NCI-H1417 treated with DMSO at 0.1 percent for 48 hours (cell line): ENCODE measurements at places on chromosomes 5 and 9.

DNA sequence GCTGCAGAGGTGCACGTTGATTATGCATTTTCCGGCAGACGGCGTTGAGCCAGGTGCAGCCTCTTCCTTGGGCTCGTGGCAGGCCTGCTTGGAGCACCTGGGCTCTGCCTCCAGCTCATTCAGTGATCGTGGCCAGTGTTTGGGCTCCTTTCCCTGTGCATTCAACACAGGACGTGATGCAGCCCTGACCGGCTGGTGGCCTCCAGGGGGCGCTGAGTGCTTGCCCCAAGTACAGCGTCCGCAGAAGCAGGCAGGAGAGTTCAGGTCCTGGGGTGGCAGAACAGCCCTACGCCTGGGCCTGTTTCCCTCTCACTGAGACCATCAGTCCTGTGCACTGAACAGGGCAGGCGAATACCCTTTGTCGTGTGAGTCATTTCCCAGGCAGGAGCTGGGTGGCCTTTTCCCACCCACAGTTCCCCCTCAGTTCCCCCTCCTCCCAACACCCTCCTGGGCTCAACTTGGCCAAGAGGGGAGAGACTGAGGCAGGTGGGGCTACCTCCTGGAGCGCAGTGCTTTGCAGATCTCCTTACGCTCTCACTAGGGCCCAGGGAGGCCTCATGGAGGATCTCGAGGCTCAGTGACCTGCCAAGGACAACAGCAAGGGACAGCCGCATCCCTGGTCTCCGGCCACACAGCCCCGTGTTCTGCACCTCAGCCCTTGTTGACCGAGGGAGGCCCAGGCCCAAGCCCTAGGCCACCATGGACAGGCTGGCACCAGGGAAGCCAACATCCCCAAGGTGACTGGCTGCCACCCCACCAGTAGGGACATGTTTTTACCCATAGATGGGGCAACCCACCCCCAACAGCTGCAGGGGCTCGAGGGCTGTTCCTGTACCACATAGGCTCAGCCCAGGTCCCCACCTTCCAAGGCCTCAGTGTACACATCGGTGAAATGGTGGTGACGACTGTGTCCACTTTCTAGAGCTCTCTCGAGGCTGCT, 52.9 kb downstream of the LRSAM1 start:
- peak; percentile 15 for DNase-seq

- DNase-seq, result no peak
Observed at GRCh38 chr9:86303316-86303975, 21.1 kb upstream of the ISCA1 start.

DNA sequence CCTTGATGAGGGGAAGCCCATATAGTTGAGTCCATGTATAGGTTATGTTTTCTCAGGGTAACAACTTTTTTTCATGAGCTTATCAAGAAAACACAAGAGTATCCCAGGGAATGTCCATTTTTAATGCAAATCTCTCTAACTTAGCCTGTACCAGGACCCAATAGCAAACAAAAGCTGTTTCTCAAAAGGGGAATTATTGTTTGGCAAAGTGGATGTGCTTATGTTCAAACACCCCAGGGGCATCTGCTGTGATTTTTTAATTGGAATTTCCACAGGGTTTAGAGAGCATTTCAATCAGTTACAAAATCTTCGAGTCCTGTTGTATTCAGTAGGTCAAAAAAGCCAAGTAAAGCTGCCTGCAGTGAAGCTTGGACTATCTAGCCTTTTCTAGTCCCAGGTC, 33.4 kb upstream of the CSNK1G3 start:
- DNase-seq, result no peak

DNA sequence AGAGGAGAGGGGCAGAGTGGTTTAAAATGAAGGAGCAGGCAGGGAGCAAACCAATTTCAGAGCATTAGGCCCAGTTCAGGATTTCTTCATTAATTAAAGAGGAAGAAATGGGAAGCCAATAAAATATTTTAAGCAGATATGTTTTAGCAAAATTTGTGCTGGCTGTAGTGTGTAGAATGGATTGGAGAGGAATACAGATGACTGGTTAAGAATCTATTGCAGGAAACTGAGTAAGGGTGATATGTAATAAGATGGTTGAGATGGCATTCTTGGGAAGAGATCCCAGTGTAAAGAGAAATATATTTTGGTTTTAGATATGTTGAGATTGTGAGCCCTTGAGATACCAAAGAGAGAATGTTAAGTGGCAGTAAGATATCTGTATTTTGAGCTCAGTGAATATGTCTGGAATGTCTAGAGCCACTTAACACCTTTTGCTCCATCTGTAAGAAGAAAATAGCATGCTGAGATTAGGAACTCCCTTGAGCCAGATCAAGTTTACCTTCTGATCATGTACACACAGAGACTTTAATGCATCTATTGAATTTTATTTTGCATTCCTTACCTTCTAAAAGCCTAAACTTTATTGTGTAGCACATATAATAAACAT, 79.5 kb upstream of the SLC27A6 start:
- no peak for DNase-seq

DNA sequence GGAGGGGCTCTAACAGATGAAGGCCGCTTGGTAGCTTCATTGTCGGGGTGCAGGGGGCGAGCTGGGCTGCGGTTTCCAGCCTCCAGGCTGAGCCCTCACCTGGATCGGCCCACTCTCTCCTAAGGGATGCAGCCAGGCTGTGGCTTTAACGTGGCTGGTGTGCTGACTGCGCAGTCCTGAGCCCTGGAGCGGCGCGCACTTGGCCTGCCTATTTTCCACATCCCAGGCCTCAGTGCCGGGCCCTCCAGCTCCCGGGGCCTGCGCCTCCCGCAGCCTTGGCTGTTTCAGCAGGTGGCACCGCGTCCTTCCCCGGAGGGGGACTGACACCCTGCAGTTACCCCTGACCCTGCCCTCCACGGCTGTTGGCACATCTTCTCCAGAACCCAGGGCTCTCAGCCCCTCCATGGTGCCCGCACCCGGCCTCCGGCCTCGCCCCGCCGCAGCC, 1.4 kb downstream of the RNU6ATAC start:
- no peak for DNase-seq

GRCh38 chr5:32108167-32108566, 66.0 kb downstream of the GOLPH3 start:
- no peak for DNase-seq

GRCh38 chr9:77402286-77402685, 225.0 kb downstream of the VPS13A start:
- DNase-seq, result no peak

DNA sequence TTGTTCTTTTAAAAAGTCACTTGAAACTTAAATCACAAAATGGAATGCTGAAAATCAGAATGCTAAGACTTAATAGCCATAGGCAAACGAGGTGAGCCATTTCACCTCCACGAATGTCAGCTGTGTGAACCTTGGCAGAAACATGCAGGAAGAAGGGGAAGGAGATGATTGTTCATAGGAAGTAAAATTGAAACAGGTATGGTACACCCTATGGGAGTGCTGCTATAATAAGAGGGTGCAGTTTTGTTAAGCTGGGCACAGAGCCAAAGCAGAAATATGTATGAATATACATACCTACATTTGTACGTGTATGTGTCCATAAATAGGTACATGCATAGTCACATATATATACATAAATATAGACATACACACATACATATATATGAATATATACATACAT, 51.0 kb upstream of the SPINK5 start:
- no peak for DNase-seq

- DNase-seq, result no peak
Observed at GRCh38 chr5:67414712-67415111, 218.1 kb upstream of the CD180 start.

- no peak for DNase-seq
Observed at GRCh38 chr5:171418316-171418981, 998 bp upstream of the FGF18 start.

- no peak for DNase-seq
Observed at GRCh38 chr5:2519153-2519552, 232.3 kb downstream of the IRX2 start.

DNA sequence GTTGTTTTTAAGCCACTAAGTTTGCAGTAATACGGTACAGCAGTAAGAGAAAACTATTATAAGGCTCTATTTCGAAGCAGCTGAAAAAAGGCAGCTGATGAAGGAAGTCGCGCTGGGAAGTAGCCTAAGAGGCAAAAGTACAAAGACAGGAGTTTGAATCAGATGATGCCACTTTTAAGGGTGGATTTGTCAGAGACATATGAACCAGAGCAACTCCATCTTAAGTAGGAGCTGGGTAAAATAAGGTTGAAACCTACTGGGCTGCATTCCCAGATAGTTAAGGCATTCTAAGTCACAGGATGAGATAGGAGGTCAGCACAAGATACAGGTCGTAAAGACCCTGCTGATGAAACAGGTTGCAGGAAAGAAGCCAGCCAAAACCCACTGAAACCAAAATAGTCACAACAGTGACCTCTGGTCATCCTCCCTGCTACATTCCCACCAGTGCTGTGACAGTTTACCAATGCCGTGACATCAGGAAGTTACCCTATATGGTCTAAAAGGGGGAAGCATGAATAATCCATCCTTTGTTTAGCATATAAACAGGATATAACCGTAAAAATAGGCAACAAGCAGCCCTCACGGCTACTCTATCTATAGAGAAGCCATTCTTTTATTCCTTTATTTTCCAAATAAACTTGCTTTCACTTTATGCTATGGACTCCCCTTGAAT, 91.8 kb upstream of the PRSS3 start:
- no peak for DNase-seq

GRCh38 chr9:23682891-23683431, 143.1 kb downstream of the ELAVL2 start:
- no peak for DNase-seq

DNA sequence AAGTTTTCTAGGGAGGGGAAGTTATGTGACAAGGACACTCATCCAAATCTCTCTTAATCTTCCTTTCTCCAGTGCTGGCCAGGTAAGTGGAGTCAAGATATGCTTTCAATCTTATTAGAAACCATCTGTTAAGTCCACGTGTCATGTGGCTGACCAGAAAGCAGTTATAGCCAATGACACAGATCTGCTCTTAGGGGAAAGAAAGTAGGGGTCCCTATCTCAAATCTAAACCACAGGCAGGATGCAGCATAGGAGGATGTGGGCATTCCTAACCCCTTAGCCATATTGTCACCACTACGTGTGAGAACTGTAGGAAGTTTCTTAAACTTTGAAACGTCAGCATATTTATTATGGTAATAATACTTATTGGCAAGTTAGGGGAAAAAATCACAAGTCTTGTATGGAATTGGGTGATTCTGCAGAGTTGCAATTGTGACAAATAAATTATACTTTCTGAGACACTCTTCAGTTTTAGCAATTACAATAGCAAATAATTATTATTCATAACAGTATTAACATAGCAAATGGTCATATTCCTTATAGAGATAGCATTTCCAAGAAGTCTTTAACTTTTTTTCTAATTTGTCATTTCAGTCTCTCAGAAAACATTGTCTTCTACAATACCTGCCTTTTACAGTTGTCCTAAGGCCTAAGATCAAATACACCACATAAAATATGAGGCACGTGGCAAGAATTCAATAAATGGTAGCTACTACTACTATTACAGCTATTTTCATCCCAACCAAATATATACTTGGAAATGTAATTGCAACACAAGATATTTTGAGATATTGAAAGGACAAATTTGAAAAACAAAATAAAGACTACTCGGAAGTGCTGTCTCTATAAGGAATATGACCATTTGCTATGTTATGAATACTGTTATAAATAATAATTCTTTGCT, 236.9 kb downstream of the PDE4D start:
- no peak for DNase-seq

GRCh38 chr5:1014781-1015221, 6.2 kb downstream of the NKD2 start:
- no peak for DNase-seq

DNA sequence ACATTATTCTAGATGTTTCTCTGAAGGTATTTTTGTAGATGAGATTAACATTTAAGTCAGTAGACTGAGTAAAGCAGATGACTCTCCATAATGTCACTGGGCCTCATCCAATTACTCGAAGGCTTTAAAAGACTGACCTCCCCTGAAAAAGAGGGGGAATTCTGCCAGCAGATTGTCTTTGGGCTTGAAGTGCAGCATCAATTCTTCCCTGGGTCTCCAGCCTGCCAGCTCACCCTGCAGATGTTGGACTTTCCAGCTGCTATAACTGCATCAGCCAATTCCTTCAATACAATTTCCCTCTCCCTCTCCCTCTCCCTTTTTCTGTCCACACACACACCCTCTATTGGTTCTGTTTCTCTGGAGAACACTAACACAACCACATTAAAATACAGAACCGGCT, 472.8 kb downstream of the SPOCK1 start:
- no peak for DNase-seq

DNA sequence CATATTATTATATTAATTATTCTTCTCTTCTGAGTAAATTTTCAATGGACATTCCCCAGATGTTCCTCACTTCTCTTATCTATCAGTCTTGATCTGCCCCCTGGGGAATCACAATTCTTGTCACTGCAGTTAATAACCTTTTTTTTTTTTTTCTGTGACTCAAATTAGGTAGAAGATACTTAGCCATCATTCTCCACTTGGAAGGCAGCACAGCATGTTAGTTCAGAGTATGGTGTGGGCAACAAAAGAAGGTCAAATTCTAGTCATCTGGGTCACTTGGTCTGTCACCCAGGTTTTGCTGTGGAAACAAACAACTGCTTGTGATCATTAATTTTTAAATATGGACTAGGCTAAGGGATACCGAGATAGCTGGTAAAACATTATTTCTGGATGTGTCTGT, 8.1 kb upstream of the MOB3B start:
- DNase-seq, result no peak

GRCh38 chr5:82387001-82387818, 109.1 kb upstream of the RPS23 start:
- peak; percentile 43 for DNase-seq

DNA sequence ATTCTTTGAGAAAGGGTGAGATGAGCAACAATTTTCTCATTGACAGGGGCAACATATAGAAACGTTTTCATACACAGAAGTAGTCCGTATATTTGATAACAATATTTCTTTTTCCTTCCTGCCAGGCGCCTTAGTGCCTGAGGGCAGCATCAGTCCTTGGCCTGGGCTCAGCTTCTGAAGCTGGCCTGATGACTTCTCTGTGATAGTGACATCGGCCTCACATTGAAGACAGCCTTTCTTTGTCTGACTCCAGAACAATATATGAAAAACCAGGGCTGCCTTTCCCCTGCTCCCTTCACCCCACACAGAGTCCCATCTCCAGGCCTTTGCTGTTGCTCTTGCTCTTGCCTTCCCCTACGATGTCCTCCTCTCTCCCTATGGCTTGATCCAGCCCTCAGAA, 24.1 kb upstream of the TCOF1 start:
- DNase-seq, result no peak

DNA sequence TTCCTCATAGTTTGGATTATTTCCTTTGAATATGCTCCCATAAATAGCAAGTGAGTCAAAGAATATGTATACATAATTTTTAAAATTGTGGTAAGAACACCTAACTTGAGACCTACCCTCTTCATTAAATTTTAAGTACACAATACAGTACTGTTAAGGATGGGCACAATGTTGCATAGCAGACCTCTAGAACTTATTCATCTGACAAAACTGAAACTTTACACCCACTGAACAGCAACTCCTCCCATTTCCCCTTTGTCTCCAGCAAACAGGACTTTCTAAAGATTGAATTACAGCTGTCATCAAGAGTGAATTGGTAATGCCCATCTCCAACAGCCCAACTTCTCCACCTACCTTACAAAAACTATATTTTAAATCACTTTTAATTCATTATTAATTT, 388.9 kb downstream of the HTR1A start:
- no peak for DNase-seq

GRCh38 chr5:58187432-58188261, 272.2 kb downstream of the PLK2 start:
- no peak for DNase-seq
